H9 (cell line): ENCODE measurements at places on chromosomes 5 and 9.

- DNase-seq, result no peak
Observed at GRCh38 chr9:108442627-108443018, 413.2 kb downstream of the ACTL7B start.

DNA sequence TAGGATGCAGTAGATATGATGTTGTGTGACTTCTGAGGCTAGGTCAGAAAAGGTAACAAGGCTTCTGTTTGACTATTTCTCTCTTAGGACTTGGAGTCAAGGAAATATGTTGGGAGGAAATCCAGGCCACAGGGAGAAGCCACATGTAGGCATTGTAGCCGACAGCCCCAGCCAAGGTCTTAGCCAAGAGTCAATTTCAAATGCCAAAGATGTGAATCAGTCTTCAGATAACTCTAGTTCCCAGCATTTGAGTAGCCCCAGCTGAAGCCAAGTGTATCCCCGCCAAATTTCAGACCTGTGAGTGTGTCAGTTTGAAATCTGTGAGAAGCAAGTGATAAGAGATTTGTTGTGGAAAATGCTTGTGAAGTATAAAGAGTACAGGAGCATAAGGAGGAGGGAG, 38.1 kb upstream of the ISL1 start:
- no peak for DNase-seq

GRCh38 chr5:38996123-38996522, 78.1 kb downstream of the RICTOR start:
- no peak for DNase-seq

DNA sequence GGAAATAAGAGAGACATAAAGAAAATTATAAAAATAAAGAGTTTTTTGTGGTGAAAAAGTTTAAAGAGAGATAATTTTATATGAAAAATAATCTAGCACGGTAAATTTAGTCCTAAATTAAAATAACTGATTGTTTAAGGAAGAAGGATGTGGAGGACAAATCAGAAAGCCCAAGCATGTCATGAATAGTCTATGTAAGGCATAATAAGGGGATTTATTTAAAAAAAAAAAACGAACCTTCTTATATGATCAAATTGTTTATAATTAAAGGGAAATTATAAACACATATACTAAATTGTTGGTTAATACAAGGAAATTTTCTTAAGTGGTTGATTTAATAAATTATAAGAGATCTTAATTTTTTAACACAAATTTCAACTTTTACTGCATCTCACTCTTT, 551.8 kb upstream of the TYRP1 start:
- no peak for DNase-seq
